ENCODE measurements at places on chromosomes 5 and 9.

DNA sequence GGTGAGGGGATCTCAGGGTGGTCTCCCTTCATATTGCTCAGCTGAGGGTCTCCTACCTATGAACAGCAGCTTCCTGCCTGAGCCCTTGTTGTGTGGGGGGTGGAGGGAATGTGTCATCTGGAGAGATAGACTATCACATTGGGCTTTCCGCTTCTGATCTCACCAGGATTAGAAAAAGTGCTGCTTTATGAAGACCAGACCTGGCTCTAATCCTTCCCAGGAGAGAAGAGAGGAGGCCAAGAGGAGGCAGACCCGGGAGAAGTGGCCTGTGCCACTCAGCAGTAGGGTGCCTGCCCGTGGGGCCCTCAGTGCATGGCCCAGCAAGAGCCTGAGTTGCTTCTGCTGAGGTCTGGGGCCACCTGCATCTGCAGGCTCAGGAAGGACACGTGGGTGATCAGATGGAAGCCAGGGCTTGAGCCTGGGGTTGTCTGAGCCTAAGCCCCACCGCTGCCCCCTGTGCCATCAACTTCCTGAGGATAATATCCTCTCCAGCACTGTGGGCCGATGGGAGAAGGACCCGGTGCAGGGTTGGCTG lies 22.1 kb upstream of the COL5A1 start:
- DNase-seq = no peak

DNA sequence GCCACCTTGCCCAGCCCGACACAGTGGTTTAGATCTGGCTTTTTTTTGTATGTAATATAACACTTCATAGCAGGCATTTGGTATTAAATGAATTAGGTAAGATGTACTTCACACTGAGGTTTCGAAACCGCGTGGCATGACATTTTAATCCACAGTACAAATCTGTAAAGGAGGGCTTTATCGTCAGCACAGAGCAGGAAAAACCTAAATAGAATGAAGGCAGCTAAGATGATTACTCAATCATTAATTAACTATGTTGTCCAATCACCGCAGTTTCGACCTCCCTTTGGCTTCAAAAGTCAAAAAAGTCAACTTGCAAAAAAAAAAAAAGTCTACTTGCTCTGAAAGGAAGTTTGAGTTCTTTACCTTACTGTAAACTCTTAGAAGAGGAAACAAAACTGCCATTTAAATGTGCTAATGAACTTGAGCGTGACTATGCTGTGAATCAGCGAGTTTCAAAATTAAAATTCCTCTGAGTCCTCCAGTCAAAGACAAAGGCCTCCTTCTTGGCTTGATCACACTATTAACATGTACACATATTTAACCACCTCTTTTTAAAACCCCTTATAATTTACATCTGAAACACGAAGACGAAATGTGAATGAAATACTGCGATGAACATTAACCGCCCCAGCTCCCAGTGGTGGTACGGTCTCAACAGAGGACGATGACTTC lies 698 bp upstream of the SEC24A start:
- no peak for DNase-seq

- DNase-seq = no peak
These were observed 162.7 kb downstream of the ZNF608 start for GRCh38 chr5:124583469-124584350.

- DNase-seq = no peak
These were observed 36.9 kb downstream of the SCAI start for GRCh38 chr9:125106285-125106893.

DNA sequence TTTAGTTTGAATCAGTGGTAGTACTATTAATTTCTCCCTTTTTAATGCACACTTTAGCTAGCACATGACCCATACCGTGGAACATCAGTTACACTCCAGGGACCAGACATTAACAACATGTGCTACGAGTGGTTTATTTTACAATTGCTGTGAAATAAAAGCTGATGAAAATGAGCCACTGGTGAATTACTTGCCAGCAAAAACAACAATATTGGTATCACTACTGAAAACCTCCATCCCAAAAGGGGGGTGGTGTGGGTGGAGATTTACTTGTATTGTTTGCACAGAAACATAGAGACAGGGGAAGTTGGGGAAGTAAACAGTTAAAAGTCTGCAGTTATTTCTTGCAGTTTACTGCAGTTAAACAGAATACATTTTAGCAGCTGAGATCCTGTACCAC lies 369.6 kb upstream of the GRAMD2B start:
- no peak for DNase-seq

DNA sequence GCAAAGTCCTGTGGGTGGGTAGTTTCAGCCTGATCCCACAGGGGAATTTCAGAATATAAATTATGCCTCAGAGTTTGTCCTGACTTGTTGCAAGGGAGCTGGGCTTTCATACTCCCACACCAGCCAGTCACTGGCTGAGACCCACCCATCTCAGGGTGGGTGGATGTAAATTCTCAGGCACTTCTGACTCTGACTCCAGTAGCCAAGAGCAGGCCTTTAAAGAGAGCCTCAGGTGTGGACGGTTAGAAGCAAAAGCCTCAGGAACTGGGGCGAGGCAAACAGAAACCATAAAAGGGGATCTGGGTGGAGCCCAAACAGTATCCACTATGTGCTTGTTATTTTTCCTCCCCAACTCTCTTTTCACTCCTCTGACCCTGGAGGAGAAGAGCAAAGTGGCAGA lies 28.6 kb upstream of the FBXW11 start:
- no peak for DNase-seq

GRCh38 chr5:137268646-137269045 lies 230.5 kb downstream of the SPOCK1 start:
- DNase-seq = no peak

- no peak for DNase-seq
These were observed 47.8 kb downstream of the TSPAN17 start for GRCh38 chr5:176695073-176695472.

GRCh38 chr5:162434281-162434680 lies 366.7 kb downstream of the GABRG2 start:
- DNase-seq = no peak

DNA sequence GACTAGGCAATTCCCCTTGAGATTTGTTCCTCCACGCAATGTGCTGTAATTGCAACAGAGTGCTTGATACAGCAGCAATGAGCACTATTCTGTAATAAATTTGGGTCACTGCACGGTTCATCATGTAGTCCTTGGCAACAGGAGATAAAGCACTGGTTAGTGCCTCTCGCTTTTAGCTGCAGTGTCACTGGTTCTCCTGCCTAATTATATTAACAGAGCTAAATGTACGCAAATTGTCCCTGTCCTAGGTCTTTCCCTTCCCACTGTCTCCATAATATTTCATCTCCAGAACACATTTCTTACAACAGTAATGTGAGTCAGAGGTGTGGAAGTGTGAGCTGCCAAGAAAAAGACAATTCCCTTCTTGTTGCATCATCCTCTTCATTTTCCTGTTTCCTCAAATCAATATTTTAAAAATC lies 553.1 kb downstream of the ZNF608 start:
- DNase-seq = no peak

GRCh38 chr5:119063579-119064379 lies 7.1 kb upstream of the DMXL1 start:
- DNase-seq = no peak

DNA sequence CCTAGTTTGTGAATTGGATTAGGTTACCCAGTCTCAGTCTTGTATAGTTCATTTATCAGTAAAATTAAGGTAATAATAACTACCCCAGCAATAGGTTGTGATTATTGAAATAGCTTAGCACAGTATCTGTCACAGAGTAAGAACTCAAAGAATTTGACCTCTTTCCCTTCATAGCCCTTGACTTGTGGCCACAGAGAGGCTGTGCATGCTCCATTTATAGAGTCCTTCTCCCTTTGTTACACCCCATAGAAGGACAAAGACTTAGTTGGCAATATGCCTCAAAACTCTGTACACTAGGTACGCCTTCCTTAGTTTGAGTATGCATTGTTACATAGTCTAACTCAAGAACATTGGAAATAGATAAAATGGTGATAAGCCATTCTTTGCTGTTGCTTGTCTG lies 257.2 kb downstream of the KCTD16 start:
- no peak for DNase-seq

GRCh38 chr5:117776977-117777376 lies 1202.4 kb upstream of the SEMA6A start:
- no peak for DNase-seq

DNA sequence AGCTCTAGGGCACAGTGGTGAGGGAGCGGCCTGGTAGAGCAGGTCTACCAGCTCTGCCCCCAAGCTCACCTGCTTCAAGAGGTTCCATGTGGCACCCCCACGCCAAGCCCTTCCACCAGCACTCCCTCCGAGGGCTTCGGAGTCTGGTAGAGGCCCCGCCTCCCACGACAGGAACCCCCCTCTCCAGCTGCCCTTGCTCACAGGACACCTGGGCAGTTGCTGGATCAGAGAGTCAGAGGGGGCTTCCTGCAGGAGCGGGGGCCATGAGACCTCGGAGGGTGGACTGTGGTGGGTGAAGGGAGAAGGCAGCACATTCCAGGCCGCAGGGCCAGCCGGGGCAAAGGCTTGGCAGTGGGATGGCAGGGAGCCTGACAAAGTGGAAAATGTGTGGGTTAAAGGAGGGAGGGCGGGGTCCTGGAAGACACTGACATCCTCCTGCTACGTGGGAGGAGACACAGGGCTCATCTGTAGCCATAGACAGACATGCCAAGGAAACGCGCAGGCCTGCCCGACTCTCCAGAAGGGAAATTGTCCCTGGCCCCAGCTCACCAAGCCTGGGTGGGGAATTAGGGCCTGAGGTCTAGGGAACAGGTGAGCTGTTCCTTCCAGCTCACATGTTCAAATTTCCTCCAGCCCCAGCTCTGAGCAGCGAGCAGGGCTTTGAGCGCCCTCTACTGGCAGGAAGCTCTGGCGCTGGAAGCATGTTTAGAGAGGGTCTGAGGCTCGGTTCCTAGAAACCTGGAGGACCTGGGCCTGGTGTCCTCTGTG lies 74.2 kb downstream of the NTNG2 start:
- peak; percentile 42 for DNase-seq

- no peak for DNase-seq
These were observed 1084.4 kb upstream of the WWC1 start for GRCh38 chr5:167207081-167207480.

- no peak for DNase-seq
These were observed 98.1 kb upstream of the ERBIN start for GRCh38 chr5:65828022-65828896.

- no peak for DNase-seq
These were observed 41.2 kb downstream of the SLC6A3 start for GRCh38 chr5:1404062-1404461.

GRCh38 chr9:132207839-132208615 lies 46.2 kb downstream of the NTNG2 start:
- DNase-seq = no peak

DNA sequence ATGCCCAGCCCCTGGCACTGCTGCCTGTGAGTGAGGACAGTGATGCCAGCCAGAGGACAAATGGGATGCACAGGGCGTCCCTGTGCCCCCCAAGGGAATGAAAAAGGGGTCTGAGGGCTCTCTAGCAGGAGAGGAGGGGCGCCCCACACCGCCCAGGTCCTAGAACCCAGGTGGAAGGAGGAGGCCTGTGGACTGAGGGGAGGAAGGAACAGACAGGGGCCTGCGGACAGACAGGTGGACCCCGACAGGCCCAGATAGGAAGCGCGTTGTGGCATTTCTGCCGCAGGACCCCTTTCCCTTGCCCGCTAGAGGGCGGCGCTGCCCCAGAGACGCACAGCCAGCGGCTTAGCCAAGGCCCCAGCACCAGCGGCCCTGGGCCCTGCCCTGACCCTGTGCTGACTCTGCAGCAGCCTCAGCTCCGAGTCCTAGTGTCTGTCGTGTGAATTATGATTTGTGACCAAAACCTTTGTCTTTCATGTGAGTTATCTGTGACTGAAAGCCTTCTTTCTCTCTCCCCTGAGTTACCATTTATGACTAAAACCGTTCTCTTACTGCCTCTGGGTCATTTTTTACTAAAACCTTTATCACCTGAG lies 30.7 kb downstream of the TRIP13 start:
- DNase-seq = peak; percentile 74

DNA sequence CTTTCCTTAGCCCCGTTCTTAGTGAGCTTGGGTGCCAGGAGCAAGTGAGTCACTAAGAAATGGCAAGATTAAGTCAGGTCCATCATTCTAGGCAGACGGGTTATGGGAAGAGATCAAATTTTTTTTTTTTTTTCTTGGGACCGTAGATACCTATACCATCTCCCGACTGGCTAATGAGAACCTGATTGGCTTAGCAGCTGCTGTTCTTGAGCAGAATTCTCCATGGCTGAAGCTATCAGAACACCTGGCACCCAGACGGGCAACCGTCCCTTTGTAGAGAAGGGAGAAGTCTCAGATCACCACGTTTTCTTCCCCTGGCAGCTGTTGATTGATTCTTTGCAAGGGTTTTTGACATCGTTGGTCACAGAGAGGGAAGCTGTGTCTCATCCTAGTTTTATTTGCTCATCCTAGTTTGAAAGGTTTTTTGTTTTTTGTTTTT lies 78.6 kb downstream of the AOPEP start:
- DNase-seq = no peak

- DNase-seq = no peak
These were observed 20.0 kb downstream of the MARCHF3 start for GRCh38 chr5:127010362-127010761.

GRCh38 chr9:36127652-36128244 lies 8.8 kb upstream of the GLIPR2 start:
- no peak for DNase-seq

- DNase-seq = no peak
These were observed 9.8 kb downstream of the DOCK2 start for GRCh38 chr5:169646856-169647255.

- no peak for DNase-seq
These were observed 174.3 kb upstream of the RORB start for GRCh38 chr9:74322661-74323314.

DNA sequence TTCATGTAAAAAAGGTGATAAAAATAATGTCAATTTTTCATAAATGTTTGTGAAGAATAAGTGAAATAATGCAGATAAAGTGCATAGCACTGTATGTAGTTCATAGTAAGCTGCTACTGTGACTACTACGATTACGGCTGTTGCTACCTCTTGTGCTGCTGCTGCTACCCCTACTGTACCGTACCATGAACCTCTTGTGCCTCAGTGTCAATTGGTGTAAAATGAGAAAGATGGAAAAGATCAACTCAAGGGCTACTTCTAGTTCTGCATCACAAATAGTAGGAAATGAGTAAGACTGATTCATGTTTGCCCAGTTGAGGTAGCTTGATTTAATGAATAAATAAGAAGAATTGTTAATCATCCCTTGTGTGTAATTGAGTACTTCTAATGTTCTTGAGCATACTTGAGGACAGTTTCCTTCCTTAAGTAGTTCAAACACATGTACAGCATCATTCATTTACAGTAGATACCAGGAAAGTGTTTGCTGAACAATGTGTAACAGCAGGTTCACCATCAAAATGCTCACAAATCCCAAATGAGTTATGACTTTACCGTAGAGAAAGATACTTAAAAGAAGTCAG lies 200.0 kb upstream of the ATP10B start:
- no peak for DNase-seq

DNA sequence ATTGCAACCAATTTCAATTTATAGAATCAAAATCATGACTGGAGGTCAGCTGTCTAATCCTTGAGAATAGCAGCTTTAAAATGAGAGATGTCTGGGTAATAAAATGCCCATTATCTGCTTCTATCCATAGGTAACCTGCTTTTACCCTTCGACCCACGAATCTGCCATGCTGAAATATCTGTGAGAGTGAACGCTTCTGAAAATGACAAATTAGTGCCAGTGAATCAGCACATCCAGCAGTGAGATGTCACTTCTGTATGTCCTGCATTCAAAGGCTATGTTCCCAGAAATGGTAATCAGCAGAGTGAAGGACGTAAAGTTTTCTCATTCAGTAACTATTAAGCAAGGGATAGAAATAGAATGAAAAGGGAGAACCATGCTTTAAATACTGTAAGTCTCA lies 532.4 kb upstream of the ITGA1 start:
- DNase-seq = no peak

GRCh38 chr9:136023410-136024225 lies 62.4 kb upstream of the UBAC1 start:
- DNase-seq = no peak

Data from anterior cingulate cortex (tissue), 58 donors.